Activated T-helper 1 cell treated with anti-CD3 and anti-CD28 coated beads, Interleukin-2, amount 50 U/mL, for 16 hours (primary cell): ENCODE measurements at places on chromosomes 7 and 10.

GRCh38 chr10:77210645-77211044 lies 427.0 kb downstream of the KCNMA1 start:
- no peak for DNase-seq

DNA sequence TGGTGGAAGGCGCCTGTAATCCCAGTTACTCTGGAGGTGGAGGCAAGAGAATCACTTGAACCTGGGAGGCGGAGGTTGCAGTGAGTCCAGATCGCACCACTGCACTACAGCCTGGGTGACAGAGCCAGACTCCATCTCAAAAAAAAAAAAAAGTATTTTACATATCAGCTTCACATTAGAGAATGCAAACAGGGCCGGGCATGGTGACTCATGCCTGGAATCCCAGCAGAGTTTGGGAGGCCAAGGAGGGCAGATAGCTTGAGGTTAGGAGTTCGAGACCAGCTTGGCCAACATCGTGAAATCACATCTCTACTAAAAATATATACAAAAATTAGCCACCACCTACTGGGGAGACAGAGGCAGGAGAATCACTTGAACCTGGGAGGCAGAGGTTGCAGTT lies 31.6 kb downstream of the USP54 start:
- DNase-seq, result no peak

DNA sequence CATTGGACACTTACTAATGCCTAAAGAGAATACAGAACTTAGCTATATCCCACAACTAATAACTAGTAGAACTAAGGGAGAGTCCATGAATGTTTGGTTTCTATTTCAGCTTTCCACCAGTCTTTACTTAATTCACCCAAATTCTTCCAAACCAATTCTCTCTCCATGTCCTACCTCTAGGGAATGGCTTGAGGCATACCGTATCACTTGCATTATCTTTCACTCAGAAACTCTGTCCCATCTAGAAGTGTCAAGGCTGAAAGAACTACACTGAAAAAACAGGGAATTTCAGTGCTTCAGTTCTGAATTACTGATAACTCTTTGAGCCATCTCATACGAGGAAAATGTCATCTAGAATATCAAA lies 758 bp downstream of the TMEM168 start:
- DNase-seq, result no peak

GRCh38 chr7:23474829-23475575 lies 4.7 kb upstream of the IGF2BP3 start:
- DNase-seq, result no peak

DNA sequence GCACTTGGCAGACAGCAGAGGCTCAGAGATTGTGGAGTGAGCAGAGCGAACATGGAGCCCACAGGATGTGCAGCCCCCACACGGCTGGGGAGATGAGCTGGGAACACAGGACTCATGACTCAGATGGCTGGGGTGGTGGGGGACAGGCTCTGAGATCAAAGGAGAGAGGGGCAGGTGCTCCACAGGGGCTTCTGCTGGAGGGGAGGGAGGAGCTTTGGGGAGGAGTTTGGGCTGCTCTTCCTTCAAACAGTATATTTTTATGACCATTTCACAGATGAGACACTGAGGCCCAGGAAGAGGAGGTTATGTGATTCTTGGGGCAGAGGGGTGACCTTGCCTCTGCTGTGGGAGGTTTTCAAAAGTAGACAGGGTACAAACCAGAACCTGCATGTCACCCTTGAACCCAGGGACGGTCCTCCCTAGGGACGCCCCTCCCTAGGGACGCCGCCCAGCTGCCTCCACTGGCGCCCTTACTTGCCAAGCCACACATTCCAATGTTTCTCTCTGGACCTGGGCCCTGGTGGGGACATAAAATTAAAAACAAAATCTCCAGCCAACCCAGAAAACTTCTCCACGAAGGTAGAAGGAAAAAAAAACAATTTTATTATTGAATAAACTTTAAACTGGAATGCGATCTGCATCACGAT lies 981 bp upstream of the CRYGN start:
- no peak for DNase-seq

GRCh38 chr7:113374955-113375354 lies 256.6 kb upstream of the SMIM30 start:
- DNase-seq, result no peak

GRCh38 chr10:26216585-26217395 lies at the start of gene GAD2:
Gene GAD2, plus strand, starts transcription at chr10:26216774. Its CDS starts 36 bp downstream, at chr10:26216810.
- DNase-seq, result no peak

DNA sequence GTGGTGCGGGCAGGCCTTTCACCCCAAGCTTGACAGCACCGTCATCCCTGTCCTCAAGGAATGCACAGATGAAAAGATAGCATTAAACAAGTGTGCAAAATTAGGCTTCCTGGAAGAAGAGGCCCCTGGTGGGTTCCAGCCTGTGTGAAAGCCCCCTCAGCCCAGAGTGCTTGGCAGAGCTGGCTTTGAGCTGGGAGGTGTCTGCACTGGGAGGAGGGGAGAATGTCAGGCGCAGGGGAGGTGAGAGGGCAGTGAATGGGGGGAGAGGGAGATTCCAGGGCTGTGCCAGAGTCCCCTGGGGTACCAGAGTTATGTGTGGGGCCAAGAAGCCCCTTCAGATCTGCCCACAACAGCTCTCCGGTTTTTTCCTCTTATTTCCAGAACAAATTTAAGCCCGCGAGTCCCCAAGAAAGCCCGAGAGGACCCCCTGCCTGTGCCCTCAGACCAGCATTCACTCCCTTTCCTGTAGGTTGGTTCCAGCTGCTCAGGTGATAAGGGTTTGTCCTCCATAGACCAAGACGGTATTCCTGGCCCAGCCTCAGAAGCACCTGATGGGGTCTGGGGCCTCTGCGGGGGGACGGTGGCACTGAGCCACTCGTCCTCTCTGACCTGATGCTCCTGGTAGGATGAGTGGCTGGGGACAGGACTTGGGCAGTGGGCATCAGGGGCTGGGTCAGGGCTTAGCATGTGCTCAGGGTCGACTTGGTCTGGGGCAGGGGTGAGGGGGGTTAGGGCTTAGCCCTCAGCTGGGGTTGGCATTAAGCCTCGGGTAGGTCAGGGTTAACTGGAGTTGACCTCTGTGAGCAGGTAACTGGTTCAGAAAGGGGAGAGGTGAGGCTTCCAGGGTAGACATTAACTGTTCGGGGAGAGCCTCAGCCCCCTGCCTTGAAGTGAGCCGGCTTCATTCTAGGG lies 43.4 kb downstream of the ADCYAP1R1 start:
- DNase-seq, result no peak

DNA sequence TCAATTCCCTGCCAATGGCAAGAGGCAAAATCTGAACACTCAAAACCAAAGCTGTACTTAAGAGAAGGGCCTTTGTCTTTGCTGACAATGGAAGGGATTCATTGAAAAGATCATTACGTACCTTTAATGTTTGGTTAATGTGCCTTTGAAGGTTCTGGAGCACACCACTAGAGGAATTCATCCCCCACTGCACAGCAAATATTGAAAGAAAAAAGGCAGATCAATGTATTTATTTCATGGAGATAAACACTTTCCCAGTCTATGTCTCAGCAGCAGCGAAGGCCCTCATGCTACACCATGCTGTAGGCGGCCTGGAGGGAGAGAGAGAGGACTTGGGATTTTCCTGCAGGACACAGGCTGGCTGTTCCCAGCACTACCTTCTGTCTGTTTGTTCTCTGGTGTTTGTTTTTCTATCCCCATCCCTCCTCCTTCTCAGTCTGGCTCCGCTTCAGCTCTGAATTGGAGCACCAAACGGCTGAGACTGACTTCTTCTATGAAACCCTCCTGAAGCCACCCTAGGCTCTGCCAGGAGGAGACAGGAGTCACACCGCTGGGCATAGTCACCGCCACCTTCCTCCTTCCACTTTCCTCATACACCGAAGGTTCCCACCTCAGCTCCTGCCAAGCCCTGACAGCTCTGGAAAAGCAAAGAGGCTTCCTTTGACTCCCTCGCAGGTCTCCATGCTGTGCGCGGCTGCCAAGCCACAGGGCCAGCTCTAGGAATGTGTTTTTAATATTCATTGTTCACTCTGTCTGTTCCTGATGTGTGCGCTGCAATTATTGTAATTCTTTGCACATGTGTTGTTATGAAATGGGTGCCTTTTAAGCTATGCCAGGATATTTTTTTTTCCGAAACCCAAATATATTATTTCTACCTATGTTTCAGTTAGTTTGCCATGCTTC lies 301.5 kb downstream of the FZD1 start:
- no peak for DNase-seq

GRCh38 chr7:17521437-17521836 lies 223.0 kb downstream of the AHR start:
- no peak for DNase-seq

DNA sequence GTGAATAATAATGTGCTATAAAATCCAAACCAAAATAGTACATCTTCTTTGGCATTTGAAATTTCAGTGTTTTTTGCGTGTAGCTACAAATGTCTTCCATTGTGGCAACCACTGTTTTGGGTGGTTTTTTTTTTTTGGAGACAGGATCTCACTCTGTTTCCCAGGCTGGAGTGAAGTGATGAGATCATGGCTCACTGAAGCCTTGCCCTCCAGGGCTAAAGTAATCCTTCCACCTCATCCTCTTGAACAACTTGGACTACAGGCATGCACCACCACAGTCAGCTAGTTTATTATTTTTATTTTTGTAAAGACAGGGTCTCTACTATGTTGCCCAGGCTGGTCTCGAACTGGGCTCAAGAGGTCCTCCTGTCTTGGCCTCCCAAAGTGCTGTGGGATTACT lies 455.1 kb downstream of the AUTS2 start:
- DNase-seq, result no peak

DNA sequence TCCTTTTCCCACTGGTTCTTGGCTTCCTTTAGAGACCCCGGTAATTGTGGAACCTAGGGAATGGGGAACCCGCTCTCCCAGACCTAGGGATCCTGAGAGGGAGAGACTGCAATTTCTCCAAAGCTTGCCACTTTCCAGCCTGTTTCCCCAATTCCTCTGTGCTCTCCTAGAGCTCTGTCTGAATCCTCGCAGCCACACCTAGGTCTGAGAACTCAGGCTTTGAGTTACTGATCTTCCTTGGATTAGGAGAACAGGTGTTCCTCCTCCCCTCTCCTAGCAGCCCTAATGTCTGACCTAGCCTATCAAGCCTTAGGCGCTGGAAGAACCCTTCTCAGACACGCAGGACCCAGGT lies 20.0 kb downstream of the WNT8B start:
- DNase-seq, result no peak

GRCh38 chr10:119449760-119450461 lies 92.6 kb downstream of the RGS10 start:
- no peak for DNase-seq

- no peak for DNase-seq
Observed at GRCh38 chr10:10677479-10677878, 340.2 kb upstream of the CELF2 start.

GRCh38 chr10:48400129-48400849 lies 93.8 kb downstream of the MAPK8 start:
- no peak for DNase-seq

DNA sequence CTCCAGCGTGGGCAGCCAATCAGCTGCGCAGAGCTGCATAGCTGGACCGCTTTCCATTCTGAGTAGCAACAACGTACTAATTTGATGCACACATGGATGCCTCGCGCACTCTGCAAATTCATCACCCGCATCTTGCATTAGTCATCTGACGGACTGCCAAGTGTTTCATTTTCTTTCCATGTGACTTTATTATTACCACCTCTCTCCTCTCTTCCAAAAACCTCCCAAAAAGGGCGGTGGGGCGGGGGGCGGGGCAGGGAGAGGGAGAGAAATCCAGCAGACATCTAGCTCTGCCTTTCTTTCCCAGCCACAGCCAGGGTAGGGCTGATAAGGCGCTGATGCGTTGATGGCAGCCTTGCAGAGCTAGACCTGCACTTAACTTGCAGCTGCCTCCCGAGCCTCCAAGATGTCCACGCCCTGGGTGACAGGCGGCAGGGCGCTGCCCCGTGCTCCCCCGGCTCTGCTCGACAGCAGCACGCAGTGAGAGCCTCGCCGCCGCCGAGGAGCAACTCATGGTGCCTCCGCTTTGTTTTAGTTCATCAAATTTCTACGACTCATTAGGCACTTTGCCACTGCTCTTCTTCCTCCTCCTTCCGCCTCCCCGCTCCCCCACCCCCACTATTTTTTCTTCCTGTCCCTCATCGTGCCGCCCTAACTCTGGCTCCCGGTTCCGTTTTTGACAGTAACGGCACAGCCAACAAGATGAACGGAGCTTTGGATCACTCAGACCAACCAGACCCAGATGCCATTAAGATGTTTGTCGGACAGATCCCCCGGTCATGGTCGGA lies 147.3 kb downstream of the CELF2 start:
- DNase-seq, result peak; percentile 39

GRCh38 chr7:46259947-46260346 lies 338.9 kb upstream of the IGFBP3 start:
- DNase-seq, result no peak

DNA sequence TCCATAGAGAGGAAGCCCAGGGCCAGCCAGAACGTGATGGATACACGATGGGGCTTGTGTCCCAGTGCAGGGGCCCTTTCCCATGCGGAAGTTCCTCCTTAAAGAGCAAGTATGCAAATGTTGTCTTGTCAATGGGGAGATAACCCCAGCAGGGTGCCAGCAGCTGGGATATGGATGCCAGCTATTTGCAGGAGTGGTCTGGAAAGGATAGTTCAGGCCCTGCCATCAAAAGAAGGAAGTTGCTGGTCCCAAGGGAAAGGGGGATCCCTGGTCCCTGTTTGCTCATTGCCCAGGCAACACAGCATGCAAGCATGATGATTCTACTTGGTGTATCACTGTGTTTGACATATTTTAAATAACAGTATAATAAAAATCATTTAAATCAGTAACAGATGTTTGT lies 73.1 kb upstream of the HECW1 start:
- DNase-seq, result no peak

DNA sequence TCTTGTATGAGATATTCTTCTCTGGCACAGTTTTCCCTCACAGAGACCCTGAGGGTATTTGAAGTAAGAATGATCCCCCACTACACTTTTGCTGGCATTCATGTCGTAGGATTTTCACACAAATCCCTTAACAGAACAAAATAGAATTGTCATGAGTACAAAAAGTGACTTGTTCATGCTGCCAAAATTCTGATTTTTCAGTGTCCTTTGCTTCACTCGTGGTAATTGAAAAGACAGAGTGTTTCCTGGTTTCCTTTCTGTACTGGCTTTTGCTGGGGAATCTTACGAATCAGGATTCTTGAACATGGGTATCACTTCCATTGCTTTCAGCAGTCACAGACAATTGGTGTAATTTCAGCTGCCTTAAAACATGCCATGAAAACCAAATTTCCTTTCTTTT lies 756.3 kb downstream of the REEP3 start:
- DNase-seq, result no peak
